ENCODE measurements at places on chromosomes 3 and 15. TPM values are rescaled to one million over a fixed set of nuclear protein-coding genes. Genes with fewer than 3 reads are reported as not detected.

PAQR5 gene
- total RNA-seq: 8.8 TPM

- DNase-seq: no peak
These were observed 44.3 kb upstream of the DYNC1LI1 start for GRCh38 chr3:32614956-32615355.

- no peak for DNase-seq
These were observed 74.9 kb downstream of the FAM43A start for GRCh38 chr3:194760494-194761137.

BCL2A1 gene
- not detected for total RNA-seq

DNA sequence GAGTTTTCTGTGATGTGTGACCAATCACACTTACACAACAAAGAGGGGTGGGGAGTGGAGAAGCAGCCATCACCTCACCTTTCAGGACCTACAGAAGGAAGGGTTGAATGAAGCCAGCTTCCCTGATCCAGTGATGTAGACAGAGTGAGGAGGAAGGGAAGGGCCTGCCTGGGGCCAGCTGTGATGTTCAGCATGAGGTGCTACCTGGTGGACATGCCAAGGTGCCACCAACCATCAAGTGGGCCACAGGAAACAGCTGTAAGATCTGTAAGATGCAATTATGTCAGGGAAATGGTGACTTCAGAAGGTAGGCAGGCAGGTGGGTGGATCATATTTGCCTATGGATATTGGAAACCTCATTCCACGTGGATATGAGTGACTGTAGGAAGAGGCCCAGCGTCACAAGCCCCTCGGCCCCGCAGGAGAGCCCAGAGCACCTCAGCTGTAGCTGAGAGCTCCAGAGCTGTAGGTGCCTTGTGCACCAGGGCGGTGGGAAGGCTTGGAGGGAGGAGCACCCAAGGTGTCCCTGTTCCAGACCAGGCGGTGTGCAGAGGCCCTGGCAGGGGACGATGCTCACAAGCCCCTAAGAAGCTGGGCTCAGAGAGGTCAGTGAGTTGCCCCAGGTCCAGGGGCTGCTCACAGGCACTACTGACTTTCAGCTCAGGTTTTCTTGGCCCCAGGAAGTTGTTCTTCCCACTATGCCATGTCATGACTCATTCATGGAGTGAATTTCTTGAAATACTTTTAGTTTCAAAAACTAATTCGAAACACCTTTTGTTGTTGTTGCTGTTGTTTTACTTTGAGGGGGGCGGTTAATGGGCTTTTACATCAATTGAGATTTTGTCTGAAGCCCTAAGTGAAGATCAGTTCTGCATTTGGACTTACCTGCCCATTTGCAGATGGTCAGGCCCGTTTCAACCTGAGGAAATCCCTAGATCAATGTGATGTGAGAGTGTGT, 94.2 kb upstream of the ALDH1A3 start:
- no peak for DNase-seq

GRCh38 chr15:69854001-69854400, 243.7 kb downstream of the TLE3 start:
- DNase-seq: no peak

Measured in NCI-H460 (cell line).